ENCODE measurements at places on chromosomes 13 and 19.

DNA sequence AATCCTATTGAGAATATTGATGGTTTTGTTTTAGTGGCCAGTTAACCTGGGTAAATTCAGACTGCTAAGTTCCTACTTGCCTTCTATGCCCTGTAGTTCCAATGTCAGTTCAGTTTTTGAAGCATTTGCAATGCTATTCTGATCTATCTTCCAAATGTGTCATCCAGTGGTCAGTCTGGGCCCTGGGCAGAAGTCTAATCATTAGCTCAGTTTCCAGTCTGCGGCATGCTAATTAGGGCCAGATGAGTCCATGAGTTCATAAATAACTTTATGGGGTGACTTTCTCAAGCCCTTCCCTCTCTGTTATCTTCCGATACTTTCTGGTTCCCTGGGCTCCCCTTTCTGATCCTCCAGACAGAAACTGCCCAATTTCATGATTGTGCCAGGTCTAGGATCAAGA lies 32.7 kb downstream of the FAM187B start:
- no peak for DNase-seq

- DNase-seq: no peak
Measured at GRCh38 chr13:72959643-72960042, 99.2 kb upstream of the KLF5 start.

- DNase-seq: peak; percentile 72
Measured at GRCh38 chr13:110116072-110116487, 190.9 kb downstream of the COL4A1 start.

GRCh38 chr13:43244481-43244880 lies 221.1 kb downstream of the DNAJC15 start:
- no peak for DNase-seq

- no peak for DNase-seq
Measured at GRCh38 chr13:84812789-84813188, 930.5 kb upstream of the SLITRK1 start.

- DNase-seq: no peak
Measured at GRCh38 chr13:29817604-29818378, 32.6 kb downstream of the UBL3 start.

DNA sequence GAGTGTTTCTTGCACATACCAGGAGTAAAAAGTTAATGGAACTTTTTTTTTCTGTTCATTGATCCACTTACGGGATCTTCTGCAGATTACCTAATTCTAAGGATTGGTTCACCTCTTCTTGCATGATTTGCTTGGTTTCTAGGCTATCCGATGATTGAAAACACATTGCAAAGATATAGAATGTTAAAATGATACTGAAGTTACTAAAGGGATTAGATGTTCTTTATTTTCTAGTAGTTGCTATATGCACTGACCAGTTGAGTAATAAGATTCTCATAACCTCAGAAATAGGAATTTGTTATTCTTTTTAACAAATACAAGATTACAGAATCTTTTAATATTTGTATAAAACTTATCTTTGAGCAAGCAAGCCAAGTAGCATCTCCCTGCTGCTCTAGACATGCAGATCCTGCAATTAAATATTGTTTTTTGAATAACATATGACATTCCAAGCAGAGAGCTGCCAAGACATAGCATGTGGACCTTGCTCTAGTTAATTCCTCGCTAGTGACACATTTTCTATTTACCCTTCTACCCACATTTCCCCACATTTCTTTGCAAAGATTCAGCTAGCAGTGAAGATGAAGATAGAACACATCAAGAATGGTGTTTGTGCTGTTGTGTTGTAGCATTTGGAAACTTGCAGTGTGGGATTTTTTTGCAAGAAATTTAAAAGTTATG lies 51.7 kb upstream of the RNF113B start:
- no peak for DNase-seq

DNA sequence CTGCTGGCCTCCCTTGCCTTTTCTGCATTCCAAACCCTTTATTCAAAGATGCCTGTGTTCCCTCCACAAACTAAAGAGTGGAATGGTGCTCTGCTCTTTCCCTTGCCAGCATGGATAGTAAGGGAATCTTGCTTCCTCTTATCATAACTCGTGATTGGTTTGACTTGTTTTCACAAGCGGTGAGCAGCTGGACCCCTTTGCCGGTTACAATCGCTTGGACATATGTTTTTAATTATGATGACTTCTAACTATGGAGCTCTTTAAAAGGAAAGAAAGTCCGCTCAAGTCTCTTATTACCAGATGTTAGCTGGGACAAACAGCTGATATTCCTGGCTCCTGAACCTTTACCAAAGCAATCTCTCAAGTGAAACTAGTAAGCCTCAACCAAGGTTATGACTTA lies 1094.7 kb downstream of the UQCRFS1 start:
- no peak for DNase-seq

DNA sequence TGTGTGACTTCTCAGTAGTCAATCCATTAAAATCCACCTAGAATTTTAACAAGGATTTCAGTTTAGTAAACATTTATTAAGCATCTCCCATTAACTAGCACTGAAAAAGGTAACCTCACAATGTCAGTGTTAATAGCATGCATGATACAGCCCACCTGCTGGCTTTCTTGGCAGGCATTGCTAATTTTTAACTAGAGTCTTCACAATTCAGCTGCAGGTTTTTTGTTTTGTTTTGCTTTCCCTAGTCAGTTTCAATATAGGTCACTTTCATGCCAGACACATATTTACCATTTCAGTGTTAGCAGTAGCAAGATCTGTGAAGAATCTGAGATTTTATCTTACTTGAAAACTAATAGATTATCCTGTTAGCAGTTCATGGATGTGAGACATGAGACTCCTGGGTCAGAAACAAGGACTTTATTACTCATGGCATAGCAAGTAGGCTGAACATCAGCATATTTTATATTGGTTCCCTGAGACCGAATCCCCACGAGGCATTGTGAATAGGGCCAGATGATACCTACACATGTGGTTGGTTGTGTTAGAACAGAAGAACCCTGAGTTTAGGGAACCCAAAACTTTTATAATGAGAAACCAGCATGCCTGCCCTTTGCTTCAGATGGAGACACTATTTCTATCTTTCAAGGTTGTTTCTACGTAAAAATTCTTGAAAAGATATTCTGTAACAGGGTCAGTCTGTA lies 198.0 kb upstream of the HTR2A start:
- no peak for DNase-seq

GRCh38 chr13:44422755-44423643 lies 49.4 kb downstream of the SERP2 start:
- no peak for DNase-seq

DNA sequence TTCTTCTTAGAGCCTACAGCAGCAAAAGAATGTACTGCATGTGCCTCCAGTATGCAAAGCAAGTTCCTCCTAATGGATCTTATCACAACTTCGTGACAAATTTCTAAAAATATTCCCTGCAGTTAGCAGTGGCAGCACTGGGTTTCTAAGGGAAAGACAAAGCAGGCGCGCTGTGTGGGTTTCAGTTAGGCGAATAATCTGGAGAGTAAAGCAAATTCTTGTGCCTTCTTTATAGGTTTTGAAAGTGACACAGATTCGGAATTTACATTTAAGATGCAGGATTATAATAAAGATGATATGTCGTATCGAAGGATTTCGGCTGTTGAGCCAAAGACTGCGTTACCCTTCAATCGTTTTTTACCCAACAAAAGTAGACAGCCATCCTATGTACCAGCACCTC lies 167.9 kb downstream of the LMO7 start:
- no peak for DNase-seq

- DNase-seq: no peak
Measured at GRCh38 chr19:56956503-56957226, 116.1 kb upstream of the PEG3 start.

GRCh38 chr13:106038752-106039151 lies 496.7 kb downstream of the EFNB2 start:
- DNase-seq: no peak

DNA sequence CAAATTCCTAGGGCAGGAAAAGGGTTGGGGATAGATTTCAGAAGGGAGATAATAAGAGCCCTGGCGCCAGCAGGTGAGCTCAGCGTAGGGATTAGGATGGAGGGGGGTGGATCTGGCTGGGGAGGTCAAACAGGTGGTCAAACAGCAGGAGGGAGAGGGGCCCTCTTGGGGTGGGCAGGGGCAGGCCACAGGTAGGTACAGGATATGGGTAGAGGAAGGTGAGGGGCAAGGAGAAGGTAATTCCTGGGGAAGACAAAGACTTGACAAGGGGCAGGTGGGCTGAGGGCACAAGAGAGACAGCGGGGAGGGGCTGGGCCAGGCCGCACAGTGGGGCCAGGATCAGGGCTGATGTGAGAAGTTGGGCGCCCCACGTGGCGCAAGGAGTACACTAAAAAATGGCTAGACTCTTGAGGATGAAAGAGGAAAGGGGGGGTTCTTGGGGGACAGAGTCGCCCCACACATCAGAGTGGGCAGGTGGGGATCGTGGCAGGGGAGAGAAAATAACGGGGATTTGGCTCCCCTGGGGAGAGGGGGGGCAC lies 713 bp downstream of the KRI1 start:
- DNase-seq: no peak

DNA sequence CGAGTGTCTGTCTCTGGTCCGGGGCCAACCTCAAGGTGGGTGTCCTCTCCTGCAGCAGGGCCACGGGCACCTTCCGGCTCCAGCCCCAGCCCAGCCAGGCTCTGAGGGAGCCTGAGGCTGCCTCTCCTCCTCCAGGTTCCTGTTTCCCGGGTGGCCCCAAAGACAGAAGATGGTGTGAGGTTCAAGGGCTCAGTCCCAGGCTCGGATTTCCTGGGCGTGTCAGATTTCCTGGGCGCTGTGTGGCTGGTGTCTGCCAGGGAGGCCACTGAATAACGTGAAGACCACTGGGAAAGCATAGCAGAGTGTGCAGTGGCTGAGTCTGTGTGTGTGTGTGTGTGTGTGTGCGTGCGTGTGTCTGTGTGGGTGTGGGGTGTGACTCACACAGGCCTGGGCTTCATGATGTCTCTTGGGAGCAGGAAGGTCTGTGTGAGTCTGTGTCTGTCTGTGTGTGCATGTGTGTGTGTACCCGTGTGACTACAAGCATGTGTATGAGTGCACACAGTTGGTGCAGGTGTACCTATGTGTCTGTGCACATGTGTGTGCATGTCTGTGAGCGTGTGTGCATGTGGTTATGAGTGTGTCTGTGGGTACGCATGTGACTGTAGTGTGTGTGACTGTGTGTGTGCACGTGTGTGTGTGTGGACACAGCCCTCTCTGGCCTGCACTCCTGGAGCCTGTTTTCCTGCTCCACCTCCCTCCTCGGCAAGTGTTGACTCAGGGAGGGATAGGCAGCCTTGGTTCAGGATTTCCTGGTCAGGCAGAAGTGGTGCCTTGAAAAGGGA lies 28.3 kb downstream of the CEBPA start:
- no peak for DNase-seq

GRCh38 chr19:3047496-3048189 lies 14.7 kb downstream of the TLE5 start:
- DNase-seq: no peak

DNA sequence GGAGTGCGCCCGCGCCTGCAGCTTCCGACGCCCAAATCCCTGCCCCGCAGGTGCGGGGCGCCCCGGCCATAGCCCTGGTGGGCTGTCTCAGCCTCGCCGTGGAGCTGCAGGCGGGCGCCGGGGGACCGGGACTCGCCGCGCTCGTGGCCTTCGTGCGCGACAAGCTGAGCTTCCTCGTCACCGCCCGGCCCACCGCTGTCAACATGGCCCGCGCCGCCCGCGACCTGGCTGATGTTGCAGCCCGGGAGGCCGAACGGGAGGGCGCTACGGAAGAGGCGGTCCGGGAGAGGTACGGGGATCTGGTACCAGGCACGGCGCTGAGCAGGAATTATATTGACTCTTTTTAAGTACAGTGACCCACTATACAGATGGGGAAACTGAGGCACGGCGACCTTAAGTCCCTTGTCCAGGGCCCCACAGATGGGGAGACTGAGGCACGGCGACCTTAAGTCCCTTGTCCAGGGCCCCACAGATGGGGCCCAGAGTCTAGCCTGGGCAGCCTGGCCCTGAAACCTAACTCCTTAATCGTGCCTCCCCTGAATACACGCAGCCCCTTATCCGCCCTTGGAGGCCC lies 586 bp downstream of the MRI1 start:
- DNase-seq: peak; percentile 66

DNA sequence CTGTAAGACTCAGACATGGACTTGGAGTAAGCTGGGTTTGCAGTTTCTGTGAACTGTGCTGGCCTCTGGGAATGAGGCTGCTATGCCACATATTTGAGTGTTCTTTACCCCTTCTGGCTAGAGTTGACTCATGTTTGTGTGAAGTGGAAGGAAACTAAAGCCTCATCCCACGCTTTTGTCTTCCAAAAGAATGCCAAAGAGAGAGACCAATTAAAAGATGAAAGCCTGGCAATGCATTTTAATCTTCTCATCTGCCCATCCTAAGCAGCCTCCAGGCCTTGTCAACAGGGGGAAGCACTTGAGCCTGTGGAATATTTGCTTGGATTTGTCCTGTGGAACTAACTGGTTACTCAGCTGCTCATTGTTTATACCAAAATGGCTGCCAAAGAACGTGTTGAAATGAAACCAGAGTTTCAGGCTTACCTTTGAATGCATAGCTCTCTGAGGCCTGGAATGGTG lies 49.1 kb downstream of the LMO7 start:
- DNase-seq: no peak

GRCh38 chr19:53631949-53632407 lies at the start of gene DPRX:
Gene DPRX (plus strand): TSS chr19:53631999. CDS start chr19:53632107, 108 bp downstream.
- no peak for DNase-seq
